ENCODE measurements at places on chromosomes 7 and 10.

DNA sequence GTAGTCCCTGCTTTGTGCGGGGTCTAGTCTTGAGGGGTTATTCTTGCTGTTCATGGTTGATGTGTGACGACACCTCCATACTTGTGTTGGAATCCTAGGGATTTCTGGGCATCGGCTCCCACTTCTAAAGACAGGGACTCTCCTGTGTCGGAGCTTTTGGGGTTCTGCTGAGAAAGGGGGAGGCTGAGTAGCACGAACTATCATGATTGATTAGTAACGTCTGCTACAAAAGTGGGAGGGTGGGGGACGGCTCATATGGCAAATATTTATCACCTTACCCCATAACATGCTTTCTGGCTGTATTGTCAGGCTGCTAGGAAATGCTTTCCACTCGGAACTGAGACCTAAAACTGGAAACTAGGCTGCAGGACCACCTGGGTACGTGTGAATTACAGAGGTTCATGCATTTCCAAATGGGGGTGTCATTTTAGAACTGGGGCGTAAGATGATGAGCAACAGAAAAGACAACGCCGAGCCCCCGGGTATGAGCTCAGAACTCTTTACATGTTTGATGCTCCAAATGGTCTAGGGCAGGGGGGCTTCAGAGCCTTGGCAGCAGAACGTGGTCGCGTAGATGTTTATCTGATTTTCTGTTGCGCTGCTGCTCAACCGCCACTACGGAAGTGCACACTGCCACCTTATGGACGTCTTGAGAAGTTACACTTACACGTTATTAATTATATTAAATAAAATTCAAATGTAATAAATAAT is 15.1 kb upstream of the NME8 start:
- DNase-seq = peak; percentile 51

GRCh38 chr10:119457966-119458766 is 84.4 kb downstream of the RGS10 start:
- DNase-seq = no peak

- DNase-seq = no peak
These were observed 118.3 kb downstream of the LRRC4 start for GRCh38 chr7:127912901-127913300.

DNA sequence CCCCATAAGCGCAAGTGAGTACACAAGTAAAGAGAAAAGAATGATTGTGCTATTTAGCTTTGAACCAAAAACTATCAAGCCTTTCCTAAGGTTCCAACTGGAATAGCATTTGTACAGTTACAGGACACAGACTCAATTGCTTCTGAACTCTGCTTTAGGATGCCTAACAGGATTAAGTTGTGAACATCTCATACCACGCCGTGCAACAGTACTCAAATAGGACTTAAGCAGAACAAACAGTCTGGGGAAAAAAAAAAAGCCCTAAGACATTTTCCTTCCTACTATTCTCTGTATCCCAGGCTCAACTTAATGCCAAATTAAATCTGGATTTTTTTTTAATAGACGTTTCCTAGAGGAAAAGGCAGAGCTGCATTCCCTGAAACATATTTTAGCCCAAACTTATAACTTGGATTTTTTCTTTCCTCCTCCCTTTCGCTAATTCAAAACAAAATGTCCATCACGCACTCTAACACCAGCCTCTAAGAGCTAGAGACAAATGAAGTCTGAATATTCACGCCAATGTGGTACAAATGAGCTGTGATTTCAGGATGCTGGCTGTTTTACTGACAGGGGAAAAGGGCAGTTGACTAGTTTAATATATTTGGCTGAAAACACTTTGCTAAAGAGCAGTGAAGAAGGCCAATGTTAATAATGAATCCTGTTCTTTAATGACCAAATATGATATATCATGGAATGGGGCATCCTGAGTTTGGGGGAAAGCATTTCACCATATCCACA is 68.6 kb downstream of the CALD1 start:
- no peak for DNase-seq

DNA sequence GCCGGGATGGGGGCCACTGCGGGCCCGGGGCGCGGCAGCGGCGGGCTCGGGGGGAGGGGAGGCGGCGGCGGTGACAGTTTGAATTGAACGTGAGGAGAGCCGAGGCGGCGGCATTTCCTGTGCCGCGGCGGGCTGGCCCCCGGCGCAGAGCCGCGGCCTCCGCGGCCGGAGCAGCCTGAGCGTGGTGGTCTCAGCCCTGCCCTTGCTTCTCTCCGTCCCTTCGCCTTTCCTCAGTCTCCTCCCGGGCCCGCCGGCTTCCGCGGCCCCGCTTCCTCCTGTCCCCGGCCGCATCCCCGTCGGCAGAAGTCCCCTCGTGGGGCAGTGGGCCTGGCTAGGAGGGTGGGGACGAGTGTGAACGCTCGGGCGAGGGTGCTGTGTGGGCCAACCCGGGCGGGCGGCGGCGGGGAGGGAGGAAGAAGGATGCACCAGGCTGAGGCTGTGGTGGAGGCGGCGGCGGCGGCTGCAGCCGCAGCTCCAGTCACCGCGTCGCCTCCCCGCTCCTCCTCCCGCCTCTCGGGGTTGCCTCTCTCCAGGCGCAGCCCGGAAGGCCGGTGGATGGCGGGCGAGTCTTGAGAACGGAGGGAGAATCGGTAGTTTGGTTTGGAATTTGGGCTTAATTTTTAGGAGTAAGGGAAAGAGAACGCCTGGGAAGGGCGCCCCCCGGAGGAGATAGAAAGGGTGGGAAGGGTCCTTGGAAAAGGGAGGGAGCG is 690 bp downstream of the SEPTIN7 start:
- DNase-seq = peak; percentile 51

GRCh38 chr10:110274647-110275046 is 30.1 kb downstream of the SMNDC1 start:
- DNase-seq = no peak

GRCh38 chr7:31550432-31550831 is 36.5 kb downstream of the ITPRID1 start:
- DNase-seq = no peak

DNA sequence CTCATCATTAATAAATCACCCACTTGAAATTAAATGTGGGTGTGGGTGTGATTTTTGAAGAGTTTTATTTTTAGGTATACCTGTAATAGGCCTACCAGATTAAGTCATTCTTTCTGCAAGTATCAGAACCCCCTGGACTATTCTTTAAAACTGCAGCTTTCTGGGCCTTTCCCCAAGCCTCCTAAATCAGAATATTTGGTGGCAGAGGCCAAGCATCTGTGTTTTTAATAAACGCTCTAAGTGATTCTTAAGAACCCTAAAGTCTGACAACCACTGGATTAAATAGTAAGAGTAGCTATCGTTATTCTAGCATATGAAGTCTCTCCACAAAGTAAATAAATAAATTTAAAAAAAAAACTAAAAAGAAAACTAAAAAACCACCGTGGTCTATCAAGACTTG is 703.0 kb upstream of the NRP1 start:
- no peak for DNase-seq

GRCh38 chr10:43685744-43686143 is 37.1 kb upstream of the ZNF32 start:
- no peak for DNase-seq

DNA sequence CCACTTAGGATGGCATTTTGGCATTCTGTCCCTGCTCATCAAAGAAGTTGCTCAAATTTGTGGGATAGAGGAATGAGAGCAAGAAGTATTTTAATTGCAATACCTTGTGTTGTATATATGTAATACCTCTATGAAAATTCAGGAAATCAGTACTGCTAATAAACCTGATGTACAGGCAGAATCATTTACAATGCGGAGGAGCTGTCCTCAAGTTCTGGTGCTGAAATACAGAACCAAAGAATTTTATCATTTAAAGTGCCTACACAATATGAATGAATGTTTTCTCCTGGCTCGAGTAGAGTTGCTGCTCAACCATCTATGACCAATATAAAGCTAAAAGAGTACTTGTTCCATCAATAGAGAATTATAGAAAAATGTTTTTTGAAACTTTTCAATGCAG is 305.8 kb downstream of the PLXNA4 start:
- DNase-seq = no peak

DNA sequence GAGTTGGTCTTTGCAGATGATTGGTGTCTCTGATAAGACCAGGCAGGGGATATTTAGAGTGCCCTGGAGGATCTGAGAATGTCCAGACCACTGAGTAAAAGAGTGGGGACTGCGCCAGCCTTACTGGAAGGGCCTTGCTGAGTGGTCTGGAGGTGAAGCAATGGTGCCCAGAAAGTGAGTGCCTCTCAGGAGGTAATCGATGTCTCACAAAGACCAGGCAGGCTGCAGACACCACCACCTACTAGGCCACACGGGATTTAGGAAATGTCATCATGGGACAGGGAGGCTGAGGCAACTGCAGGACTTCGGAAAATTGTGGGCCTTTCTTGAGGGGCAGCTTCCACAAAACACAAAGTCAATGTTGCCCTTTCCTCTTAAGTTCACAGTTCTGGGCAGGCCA is 57.2 kb upstream of the STEAP1B start:
- no peak for DNase-seq

DNA sequence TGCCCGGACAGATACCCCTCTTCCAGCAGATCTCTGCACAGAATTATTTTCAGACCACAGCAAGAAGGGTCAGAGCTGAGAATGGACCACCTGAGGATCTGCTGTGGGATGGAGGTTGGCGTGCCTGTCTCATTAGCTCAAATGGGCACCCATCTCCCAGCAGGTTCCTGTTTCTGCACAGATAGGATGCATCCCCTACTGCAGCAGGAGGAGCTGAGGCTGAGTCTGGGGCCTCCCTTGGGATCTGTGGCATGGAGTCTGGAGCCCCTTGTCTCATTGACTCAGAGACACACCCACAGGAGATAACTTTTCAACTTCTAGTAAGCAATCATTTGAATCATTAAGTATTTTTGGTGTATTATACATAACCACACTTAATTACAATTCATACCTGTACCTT is 212.7 kb downstream of the ADK start:
- DNase-seq = no peak

DNA sequence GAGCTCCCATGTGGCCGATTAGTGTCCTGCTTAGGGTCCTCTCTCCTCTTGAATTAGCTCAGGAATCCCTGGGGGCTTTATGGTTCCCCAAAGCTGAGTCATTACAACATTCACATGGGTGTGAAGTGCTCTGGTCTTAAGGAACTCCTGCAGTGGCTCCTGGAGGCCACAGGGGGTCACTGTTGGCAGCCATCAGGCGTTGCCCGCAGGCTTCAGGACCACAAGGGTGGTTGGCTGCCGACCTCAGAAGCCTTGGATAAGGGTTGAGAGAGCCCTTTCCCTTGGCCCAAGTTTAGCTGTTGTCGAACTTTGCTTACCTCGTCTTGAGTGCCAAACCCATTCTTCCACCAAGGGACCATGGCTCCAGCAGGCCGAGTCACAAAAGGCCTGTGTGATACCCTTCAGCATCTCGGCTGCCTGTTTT is 61.7 kb downstream of the SH2D4B start:
- DNase-seq = peak; percentile 80

DNA sequence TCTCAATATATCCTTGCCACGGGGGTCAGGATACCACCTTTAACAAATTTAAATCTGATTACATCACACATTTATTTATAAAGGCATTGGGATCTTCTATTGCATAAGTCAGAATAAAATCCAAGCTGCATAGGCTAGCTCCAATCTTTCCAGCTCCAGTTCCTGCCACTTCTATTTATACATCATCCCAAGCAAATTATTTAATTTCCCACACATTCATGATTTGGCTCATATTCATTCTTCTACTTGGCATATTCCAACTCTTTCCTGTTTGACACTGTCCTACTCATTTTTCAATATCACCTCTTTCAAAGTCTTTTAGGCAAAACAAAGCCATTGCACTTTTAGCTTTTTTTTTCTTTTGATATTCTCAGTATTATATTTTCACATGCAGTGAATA is 579.0 kb upstream of the FZD8 start:
- no peak for DNase-seq

DNA sequence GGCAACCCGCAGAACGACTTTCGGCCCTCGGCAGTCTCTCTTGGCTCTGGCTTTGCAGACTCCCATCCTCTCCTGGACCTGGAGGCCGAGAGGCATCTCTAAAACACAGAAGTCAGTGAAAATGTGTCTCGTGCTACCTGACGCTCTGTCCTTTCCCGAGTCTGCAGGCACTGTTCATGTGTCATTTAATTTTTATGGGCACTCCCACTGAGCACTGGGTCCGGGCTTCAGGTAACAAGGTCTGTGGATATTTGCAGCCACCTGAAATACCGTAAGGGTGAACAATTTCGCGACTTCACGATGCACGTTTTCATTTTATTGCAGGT is 96.8 kb downstream of the GLRX3 start:
- DNase-seq = no peak

DNA sequence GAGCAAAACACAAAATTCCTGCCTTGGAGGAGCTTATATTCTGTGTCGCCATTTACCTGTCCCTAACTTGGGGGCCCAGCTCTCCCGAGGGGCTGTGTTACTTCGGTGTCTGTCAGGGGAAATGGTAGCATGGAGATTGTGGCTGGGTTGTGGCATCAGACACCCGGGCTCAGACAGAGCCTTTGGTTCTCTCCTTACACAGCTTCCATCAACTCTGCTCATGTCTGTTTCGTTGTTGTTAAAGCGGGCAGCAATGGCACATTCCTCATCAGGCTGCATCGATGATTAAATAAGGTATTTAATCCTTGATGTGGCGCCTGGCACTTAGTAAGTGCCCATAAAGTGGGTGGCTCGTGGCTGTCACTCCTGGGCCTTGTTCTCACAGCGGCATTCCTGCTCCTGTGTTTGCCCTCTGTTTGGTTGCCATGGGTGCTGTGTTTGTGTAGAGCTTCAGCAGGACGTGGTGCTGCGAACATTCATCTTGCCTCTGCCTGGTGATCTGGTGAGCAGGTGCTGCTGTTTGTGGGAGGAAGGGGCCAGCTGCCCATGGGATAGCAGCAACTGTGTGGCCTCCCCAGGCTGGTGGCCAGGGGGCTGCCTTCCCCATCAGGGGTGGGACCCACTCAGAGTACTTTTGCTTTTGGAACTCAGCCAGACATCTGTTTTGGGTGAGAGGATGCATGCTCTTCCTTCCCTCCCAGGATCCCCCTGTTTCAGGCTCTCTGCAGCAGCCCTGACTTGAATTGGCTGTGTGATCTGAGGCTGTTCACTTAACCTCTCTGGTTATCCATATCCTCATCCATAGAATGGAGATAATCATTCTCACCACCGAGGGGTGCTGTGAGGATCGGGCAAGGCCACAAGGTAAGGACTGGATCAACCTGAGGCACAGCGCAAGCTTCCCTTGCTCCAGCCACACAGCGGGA is 207.2 kb upstream of the SVIL start:
- no peak for DNase-seq

GRCh38 chr7:7746458-7746857 is 28.1 kb upstream of the RPA3 start:
- no peak for DNase-seq

DNA sequence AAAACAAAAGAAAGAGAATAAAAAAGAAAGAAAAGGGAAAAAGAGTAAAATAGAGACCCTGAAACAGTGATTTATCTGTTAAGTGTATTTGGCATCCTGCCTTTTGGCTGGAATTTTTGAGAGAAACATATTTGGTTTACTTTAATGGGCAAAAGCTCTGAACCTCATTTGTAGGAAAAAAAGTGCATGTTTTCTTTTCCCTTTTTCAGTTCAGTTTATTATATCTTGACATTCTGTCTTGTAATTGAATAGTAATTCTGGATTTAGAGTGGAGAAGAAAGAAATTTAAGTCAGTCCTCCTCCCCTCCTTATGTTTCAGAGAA is 69.5 kb downstream of the ARID5B start:
- DNase-seq = no peak

GRCh38 chr7:23530405-23530804 is 1.4 kb downstream of the TRA2A start:
- peak; percentile 29 for DNase-seq

- no peak for DNase-seq
These were observed 25.6 kb upstream of the SEPHS1 start for GRCh38 chr10:13373644-13374043.

GRCh38 chr10:34423673-34424625 is 391.1 kb downstream of the PARD3 start:
- no peak for DNase-seq
